ENCODE measurements at places on chromosomes 16 and 17.

DNA sequence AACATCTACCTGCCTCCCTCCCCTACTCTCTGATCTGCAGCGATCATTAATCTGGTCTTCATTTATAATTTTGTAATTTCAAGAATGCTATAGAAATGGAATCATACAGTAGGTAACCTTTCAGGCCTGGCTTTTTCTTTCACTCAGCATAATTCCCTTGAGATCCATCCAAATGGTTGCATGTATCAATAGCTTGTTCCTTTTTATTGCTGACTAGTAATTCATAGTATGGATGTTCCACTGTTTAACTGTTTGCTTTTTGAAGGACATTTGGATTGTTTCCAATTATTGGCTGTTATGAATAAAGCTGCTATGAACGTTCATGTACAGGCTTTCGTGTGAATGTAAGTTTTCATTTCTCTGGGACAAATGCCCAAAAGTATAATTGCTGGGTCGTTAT is 125.2 kb downstream of the USP31 start:
- no peak for DNase-seq

DNA sequence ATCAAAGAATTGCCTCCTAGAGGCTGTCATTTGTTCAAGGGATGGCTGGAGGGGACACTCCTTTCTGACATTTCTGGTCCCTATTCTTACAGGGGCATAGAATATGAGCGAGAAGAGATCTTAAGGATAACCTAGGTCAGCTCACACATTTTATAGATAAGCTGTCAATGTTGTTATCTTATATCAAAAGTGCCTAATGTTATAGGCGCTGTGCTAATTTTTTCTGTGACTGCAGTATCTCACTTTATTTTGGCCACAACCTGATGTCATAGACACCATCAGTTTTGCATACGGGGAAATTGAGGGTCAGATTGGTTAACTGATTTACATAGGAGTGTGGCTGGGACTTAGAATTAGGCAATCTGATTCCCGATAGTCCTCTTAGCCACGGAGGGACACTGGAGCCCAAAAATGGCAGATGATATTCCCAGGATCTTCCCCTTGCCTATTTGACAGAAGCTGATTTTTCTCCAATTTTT is 1.2 kb downstream of the CPD start:
- DNase-seq, result peak; percentile 76

- peak; percentile 95 for DNase-seq
These were observed 324.7 kb downstream of the SEC14L1 start for GRCh38 chr17:77465358-77466041.

- no peak for DNase-seq
These were observed 204.3 kb upstream of the PSMD7 start for GRCh38 chr16:74092336-74092735.

- no peak for DNase-seq
These were observed 1.9 kb upstream of the UTP6 start for GRCh38 chr17:31903401-31903800.

- peak; percentile 41 for DNase-seq
These were observed 62.7 kb downstream of the GAS7 start for GRCh38 chr17:10135539-10136257.

DNA sequence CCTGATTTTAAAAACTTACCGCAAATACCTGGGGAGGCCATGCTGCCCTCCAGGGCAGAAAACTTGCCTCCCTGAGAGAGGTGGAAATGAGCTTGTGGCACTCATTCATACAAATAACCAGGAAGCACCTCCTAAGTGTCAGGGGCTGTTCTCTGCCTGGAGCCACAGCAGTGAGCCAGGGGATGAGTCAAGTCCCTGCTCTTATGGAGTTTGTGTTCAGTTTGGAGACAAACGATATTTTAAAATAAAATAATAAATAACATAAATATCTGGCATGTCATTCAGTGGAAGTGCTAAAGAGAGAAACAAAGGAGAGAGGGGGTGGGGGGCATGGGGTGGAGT is 313.8 kb downstream of the C16orf95 start:
- DNase-seq, result no peak

GRCh38 chr17:73091410-73091769 is 1.1 kb downstream of the SLC39A11 start:
- no peak for DNase-seq

DNA sequence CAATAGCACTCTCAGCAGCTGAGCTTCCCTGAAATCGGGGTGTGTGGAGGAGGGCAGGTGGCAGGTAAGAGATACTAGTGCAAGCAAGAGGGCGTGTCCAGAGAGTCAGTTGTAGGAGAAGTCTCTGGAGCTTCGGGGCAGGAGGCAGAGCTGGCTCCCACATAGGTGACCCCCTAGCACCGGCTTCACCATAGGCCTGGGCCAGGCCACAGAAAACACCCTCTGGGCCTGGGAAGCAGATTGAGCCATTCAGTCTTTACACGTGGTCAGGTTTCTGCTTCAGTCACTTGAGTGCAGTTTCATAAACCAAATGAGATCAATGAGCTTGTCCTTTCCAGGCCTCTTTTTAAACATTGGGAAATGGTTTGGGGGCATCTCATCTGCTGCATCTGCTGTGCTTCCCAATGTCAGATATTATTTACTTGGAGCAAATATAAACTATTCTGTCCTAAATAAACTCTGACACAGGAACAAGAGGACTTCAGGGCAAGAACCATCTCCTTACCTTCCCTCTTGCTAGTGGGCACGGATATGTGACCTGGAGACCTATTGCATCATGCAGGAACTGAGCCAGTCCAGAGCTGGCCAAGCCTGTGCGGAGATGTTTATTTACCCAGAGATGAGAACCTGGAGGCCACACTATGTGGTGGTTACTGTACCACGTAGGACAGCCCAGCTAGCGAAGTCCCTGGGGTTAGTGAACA is 16.1 kb downstream of the CCR7 start:
- DNase-seq, result no peak

- DNase-seq, result no peak
These were observed 47.8 kb upstream of the HAS3 start for GRCh38 chr16:69057400-69058378.

GRCh38 chr16:1053121-1053521 is 19.4 kb upstream of the SSTR5 start:
- DNase-seq, result no peak

DNA sequence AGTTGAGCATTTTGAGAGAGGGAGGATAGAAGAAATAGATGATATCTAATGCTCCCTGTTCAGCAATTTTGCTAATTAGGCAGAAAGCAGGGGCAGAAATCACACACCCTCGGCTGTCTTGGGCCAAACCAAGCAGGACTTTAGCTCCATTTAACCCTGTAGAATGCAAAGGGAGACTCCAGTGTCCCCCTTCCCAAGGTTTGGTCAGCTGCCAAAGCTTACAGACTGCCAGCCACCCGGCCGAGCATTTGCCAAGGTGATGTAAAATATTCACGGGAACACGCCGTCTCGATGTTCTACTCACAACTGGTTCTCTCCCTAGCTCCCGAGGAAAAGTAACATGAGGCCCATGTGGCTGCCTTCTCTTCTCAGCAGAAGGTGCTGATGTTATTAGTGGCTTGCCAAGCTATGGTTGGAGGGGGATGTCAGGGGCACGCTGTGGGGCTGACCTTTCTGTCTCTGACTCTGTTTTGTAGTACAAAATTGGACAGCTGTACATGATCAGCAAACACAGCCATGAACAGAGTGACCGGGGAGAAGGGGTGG is 155.3 kb downstream of the PITPNC1 start:
- DNase-seq, result no peak

DNA sequence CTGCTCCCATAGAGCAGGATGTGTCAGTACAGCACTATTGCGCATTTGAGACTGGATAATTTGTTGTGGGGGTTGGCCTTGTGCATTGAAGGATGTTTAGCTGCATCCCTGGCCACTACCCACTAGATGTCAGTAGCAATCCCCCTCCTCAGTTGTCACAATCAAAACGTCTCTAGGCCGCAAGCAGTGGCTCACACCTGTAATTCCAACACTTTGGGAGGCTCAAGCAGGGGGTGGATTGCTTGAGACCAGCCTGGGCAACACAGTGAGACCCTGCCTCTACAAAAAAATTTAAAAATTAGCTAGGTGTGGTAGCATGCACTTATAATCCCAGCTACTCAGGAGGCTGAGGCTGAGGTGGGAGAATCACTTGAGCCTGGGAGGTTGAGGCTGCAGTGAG is 48.4 kb downstream of the CENPV start:
- peak; percentile 72 for DNase-seq

DNA sequence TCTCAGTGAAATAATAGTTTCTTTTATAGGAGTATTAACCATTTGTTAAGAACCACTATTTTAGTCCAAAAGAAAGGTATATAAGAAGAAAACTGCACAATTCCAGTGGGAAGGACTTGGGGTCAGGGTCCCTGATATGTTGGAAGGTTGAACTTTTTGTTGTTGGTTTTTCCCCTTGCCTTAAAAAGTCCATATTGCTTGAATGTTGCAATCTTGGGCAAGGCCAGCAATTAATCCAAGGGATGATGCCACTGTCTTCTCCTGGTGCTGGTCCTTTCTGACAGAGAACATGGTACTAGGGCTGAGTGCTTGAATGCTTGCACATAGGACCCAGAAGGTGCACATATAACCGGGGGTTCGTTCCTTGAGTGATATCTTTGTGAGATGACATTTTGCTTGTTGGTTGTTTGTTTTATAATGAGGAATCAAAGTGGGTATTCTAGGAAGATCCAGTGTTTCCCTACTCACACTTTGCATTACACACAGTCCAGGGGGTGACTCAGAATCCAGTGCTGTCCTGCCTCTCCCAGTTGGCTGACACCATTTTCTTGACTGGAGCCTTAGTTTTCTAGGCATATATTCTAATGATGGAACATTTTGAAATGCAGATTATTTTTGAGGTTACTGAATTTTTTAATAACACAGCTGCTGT is 54.9 kb downstream of the SIAH1 start:
- no peak for DNase-seq

DNA sequence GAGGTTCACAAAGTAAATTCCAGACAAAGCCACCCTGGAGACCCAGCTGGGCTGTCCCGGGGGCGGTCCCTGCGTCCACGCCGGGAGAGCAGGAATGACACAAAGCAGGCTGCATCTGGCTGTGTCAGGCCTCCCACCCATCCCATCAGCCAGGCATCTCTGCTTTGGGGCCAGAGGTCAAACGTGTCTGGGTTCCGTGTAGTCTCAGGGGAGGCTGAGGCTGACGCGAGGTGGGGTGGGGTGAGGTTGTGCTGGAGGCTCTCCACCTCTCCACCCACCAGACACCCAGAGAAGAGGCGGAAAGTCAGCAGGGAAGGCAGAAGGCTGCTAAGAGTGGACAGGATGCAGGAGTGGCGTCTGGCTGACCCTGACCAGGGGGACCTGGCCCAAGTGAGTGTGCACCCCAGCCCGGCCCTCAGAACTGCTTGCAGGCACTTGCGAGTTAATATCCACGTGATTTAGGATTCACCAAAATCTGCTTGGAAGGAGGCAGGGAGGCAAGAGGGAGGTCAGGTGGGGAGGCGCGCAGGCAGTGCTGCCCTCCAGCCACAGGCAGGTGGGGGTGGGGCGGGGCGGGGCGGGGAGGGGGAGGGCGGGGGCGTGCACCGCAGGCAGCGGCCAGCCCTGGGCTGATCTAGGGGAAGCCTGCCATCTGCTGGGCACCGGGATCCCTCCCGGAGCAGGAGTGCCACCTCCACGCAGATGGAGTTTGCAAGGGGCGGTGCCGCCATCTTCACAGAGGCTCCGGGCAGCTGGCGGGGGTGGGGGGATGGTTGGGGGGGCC is 44.3 kb downstream of the TBC1D16 start:
- peak; percentile 81 for DNase-seq

- no peak for DNase-seq
These were observed 339.1 kb upstream of the RBFOX1 start for GRCh38 chr16:6993544-6993943.

- no peak for DNase-seq
These were observed 89.6 kb upstream of the MAF start for GRCh38 chr16:79690159-79690558.

- no peak for DNase-seq
These were observed 71.3 kb upstream of the BCAR1 start for GRCh38 chr16:75322740-75323139.

DNA sequence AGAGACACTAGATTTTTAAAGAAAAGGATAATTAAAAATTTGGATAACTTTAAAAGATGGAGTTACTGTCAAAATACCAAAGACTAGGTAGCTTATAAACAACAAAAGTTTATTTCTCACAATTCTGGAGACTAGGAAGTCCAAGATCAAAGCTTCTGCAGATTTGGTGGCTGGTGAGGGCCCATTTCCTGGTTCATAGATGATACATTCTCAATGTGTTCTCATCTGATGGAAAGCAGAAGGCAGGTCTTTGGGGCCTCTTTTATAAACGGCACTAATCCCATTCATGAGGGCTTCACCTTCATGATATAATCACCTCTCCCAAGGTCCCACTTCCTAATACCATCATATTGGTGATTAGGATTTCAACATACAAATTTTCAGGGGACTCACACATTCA is 33.7 kb downstream of the NLK start:
- no peak for DNase-seq

- peak; percentile 87 for DNase-seq
These were observed 67.9 kb downstream of the ZZEF1 start for GRCh38 chr17:4074831-4075495.

DNA sequence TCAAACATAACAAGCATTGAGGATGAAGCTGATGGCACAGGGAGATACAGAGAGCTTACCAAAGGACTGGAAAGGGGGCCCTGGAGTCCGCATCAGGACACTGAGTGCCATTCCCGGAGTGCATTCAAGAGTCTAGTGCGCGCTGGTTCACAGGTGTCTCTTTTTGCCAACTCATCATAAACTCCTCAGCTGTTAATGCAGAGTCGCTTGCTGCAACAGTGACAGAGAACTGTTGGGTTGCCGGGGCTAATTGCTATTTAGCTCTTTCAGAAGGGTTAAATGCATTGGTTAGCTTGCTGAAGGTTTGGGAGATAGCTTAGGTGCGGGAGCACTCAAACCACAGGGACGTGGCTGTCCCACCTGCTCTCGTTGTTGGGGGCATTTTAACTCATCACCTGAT is 1091.6 kb upstream of the EEF2KMT start:
- DNase-seq, result no peak

- DNase-seq, result no peak
These were observed 12.9 kb downstream of the AARS1 start for GRCh38 chr16:70276392-70276791.

DNA sequence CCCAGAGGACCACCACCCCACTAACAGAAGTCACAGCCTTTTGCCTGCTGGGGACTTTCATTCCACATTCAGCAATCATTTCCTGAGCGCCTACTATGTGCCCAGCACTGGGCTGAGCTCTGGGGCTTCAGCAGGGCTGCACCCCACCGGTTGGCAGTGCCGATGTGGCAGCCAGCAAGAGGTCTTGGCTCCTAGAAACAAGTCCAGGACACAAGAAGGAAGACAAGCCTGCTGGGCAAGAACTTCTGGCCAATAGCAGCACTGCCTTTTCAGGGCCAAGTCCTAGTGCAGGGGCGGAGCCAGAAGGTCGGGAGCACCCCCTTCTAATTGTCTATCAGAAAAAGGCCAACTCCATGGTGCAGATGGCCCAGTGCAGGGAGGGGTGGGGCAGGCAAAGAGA is 13.0 kb upstream of the HOXB9 start:
- DNase-seq, result peak; percentile 46

- DNase-seq, result no peak
These were observed 12.9 kb downstream of the PRSS22 start for GRCh38 chr16:2845116-2845515.

DNA sequence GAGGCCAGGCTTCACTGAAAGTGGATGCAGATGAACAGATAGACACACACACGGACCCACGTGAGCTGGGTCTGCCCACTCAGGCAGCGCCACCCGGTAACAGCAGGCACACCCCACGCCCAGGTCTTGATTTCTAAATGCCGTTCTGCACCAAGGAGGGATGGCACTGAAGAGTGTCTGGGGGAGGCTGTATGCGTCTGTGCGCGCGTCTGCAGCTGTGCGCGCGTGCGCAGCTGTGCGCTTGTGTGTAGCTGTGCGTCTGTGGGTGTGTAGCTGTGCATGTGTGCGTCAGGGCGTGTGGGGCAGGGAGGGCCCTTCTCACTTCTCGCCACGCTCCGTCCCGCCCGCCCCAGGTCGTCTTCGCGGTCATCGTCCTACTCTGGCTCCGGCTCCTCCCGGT is 15.5 kb upstream of the IL17C start:
- DNase-seq, result no peak
